ENCODE measurements at places on chromosomes 1 and 21. TPM values are rescaled to one million over a fixed set of nuclear protein-coding genes. Genes with fewer than 3 reads are reported as not detected.
A peak's percentile ranks its signal among the peaks of the same experiment; 100 is the strongest.

DNA sequence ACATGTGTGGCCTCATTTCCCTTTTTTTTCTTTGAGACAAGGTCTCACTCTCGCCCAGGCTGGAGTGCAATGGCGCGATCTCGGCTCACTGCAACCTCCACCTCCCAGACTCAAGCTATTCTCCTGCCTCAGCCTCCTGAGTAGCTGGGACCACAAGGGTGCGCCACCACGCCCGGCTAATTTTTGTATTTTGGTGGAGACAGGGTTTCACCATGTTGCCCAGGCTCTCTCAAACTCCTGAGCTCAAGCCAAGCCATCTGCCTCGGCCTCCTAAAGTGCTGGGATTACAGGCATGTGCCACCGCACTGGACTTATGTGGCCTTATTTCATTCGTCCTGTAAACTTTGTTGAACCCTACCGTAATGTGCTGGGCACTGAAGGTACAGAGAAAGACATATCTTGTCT lies 569 bp upstream of the WARS2 start:
- DNase-seq = peak; percentile 21

GRCh38 chr1:246280551-246280950 lies 226.5 kb downstream of the SMYD3 start:
- DNase-seq = no peak

DNA sequence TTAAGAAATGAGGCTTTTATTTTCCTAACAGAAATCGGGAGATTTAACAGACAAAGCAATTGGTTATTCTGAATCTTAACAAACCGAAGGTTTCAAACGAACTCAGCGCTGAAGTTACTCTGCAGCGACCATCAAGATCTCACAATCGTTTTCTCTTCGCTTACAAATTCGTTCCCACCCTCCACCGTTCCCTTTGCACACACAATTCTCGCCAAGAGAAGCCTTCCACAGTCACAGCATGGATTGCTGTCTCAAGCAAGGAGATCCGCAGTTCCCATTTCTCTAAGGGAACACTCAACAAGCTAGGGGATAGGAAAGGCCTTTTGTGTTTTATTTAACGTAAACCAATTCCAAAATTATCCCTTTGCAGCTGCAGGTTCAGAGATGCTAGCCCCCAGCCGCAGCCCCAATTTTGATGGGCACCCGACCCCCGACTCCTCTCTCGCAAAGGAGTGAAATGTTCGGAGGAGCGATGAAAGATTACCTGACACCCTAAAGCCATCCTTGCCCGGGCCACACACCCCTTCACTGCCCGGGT lies 755 bp downstream of the FBXO42 start:
- DNase-seq = no peak

PRELP gene
- 0.13 TPM for total RNA-seq

PLA2G2F gene
- not detected for total RNA-seq

DNA sequence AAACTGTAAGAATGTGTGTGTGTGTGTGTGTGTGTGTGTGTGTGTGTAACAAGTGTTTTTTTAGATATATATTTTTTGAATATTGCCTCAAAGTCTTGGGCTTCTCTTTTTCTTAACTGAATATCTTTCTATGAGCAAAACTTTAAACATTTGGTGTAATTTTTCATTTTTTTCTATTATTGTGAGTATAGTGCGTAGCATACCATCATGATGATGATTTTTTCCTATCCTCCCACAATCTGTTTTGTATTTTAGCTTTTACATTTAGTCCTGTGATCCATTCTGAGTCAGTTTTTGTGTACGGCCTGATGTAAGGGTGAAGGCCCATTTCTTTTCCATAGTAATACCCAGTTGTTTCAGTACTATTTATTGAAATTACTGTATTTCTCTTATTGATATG lies 680.6 kb downstream of the TTLL7 start:
- no peak for DNase-seq

FCER1G gene
- 2.5 TPM for total RNA-seq

- DNase-seq = no peak
These were observed 29.1 kb upstream of the SAMD13 start for GRCh38 chr1:84272401-84272800.

DNA sequence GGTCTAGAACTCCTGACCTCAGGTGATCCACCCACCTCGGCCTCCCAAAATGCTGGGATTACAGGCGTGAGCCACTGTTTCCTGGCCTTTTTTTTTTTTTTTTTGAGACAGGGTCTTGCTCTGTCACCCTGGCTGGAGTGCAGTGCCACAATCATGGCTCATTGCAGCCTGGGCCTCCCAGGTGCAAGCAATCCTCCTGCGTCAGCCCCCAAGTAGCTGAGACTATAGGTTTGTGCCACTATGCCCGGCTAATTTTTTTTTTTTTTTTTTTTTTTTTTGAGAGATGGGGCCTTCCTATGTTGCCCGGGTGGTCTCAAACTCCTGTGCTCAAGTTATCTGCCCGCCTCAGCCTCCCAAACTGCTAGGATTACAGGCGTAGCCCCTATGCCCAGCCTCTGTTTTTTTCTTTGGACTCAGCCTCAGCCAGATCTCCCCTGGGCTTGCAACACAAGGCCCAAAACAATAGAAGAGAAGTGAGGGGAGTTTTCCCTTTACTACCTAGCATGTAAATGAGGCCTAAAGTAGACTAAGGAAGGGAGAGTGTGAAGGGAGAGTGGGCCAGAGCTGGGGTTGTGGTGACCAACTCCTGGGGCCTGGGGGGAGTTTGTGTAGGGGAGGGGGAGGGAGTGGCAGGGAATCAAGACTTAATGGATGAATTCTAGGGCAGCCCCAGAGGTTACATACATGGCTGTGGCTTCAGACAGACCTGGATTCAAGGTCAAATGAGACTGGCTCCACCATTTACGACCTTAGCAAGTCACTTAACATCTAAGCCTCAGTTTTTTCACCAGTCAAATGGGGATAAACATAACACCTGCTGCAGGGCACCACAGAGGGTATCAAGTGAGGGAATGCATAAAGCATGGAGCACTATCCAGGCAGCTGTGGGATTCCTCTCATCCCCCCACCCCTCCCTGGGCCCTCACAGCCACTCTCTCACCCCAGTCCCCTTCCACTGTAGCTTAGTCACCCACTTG lies 1.6 kb upstream of the CD52 start:
- DNase-seq = no peak

GRCh38 chr21:45900034-45900868 lies 81.3 kb upstream of the COL6A1 start:
- DNase-seq = no peak

- DNase-seq = no peak
These were observed 644.2 kb downstream of the PTPRU start for GRCh38 chr1:29880556-29880955.

HTR6 gene
- 0.16 TPM for total RNA-seq

DNA sequence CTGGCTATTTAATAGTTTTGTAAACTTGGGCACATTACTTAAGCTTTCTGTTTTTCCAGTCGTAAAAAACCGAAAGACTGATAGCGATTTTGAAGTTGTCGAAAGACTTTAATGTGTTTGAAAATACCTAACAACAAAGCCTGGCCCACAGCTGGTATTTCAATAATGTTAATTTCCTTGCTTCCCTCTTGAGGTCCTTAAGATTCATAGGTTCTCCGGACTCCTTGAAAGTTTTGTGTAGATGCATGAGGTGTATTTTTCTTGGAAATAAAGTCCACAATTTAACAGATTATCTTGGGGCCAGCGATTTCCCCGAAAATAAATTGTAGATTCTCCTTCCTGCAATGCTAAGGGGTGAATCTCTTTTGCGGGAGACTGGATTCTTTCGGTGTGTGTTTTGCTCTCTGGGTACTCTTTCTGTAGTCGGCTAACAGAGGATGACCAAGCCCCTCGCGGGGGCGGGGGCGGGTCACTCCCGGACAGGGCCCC lies 735 bp upstream of the YTHDF2 start:
- no peak for DNase-seq

C4BPA gene
- not detected for total RNA-seq

VHLL gene
- not detected for total RNA-seq

ALPL gene
- 0.20 TPM for total RNA-seq

DNA sequence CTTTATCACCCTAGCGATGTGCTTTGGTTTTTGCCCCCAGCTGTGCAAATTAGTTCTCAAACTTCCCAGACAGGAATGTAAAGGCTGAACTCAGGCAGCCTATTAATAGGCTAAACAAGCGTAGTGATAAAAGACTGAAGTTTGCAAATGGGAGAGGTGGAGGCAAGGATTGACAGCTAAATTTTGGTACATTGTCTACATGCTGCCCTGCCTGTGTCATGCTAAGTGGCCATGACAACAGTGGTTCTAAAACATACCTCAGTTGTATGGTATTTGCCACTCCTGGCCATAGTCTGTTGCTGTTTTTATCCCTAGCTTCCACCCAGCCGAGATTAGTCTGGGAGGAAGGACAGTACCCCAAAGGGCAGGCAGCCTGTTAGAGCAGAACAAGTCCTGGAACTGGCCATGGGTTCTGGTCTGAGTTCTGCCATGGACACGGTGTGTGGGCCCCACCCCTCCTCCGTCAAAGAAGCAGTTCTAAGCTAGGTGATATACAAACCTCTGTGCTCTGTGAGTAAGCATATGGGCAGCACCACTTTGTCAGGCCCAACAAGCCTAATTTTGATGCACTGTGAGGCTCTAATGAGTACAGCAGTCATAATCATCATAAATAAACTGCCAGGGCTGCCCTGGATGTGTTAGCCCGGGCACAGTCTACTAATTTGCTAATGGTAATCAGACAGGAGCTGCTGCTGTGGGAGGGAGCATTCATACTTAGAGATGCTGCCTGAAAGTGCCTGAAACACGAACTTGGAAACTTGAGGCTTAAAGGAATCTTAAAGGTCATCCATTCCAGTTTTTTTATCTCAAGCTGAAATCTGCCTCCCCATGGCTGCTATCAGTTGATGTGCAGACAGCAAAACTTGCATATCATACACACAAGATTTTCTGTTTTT lies 177.1 kb downstream of the HHAT start:
- DNase-seq = no peak

DNA sequence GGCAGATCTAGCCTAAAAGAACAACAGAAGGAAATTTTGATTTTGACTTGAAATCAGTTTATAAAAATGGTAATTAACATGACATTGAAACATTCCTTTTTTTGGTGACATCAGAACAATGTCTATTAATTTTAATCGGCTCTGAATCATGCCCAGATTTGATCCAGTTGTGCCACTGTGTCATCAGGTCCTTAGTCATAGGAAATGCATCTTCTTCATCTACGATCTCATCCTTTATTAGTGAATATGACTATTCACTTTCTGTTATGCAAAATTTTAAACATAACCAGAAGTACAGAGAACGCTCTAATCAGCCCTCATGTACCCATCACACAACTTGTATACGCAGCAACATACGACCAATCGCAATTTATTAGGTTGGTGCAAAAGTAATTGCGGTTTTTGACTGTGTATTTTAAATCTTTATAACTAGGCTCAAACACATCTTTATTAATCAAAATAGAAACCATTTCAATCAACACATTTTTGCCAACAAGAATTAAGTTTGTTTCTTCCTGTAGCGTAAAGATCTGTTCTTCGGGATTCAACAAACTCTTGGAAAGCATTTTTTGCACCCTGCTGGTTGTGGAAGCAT lies 40.3 kb upstream of the TLR5 start:
- no peak for DNase-seq

GJB5 gene
- not detected for total RNA-seq

LYPD8 gene
- not detected for total RNA-seq

- no peak for DNase-seq
These were observed 86.9 kb upstream of the TSPAN2 start for GRCh38 chr1:115176189-115176588.

GRCh38 chr1:85144351-85144750 lies 56.5 kb downstream of the SYDE2 start:
- DNase-seq = no peak

AMY1C gene
- total RNA-seq = not detected

DNA sequence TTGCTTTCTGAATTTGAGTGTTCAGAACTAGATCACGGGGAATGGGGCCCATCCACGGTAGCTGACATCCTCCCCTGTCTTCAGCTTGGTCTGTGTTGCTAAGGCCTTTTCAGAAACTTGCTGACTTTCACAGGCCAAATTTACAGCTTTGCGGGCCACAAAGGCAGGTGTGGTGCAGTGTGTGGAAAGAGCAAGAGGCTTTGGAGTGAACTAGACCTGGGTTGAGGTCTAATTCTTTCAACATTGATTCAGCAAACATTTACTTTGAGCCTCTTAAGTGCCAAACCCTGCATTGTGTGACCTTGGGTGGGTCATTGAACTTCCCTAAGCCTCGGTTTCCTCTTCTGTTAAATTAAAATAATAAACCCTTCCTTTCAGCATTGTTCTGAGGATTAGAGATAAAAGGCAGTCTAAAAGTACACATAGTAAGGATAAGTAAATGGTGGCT lies 24.3 kb downstream of the STPG1 start:
- no peak for DNase-seq

PDPN gene
- not detected for total RNA-seq
